NCI-H69 (cell line): ENCODE measurements at places on chromosomes 2 and 18.

DNA sequence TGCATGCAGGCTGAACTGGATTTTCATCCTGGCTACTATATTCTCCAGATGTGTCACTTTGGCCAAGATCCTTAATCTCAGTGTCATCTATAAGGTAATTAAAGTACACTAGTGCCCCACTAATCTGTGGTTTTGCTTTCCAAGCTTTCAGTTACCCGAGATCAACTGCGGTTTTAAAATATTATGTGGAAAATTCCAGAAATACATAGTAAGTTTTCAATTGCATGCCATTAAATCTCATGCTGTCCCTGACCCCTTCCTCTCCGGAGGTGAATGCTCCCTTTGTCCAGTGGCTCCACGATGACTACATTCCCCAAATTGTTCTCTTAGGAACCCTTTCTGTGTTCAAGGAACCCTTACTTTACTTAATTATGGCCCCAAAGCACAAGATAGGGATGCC, 5.3 kb upstream of the TYMS start:
- no peak for DNase-seq

- DNase-seq, result no peak
Measured at GRCh38 chr2:148042219-148042618, 21.3 kb downstream of the MBD5 start.

DNA sequence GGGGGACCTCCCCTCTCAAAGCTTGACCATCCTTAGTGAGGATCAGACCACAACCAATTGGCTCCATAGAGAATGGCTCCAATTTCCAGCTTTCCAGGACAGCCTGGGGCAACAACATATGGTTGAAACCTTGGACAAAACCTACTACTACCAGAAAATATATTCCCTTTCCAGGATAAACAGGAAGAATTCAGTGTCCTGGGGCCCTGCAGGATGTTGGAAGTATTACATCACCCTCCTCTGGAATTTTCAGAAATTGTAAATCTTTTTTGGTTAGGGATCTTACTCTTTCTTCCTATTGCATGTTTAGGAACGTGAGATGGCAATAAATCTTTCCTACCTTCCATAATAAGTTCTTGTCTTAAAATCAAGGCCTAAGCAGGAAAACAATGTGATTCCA, 158.9 kb upstream of the MEIS1 start:
- DNase-seq, result no peak

GRCh38 chr2:200253639-200254038, 52.9 kb upstream of the SPATS2L start:
- no peak for DNase-seq

- DNase-seq, result no peak
Measured at GRCh38 chr2:170166735-170167134, 11.2 kb upstream of the MYO3B start.

DNA sequence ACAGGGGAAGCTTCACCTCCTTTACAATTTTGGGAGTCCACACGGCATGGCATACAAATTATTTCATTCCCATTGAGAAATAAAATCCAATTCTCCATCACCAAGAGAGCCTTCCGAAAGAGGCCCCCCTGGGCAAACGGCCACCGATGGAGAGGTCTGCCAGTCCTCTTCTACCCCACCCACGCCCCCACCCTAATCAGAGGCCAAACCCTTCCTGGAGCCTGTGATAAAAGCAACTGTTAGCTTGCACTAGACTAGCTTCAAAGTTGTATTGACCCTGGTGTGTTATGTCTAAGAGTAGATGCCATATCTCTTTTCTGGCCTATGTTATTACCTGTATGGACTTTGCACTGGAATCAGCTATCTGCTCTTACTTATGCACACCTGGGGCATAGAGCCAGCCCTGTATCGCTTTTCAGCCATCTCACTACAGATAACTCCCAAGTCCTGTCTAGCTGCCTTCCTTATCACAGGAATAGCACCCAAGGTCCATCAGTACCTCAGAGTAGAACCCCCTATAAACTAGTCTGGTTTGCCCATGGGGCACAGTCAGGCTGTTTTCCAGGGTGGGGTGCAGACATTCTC, 58.3 kb downstream of the BCL11A start:
- no peak for DNase-seq

DNA sequence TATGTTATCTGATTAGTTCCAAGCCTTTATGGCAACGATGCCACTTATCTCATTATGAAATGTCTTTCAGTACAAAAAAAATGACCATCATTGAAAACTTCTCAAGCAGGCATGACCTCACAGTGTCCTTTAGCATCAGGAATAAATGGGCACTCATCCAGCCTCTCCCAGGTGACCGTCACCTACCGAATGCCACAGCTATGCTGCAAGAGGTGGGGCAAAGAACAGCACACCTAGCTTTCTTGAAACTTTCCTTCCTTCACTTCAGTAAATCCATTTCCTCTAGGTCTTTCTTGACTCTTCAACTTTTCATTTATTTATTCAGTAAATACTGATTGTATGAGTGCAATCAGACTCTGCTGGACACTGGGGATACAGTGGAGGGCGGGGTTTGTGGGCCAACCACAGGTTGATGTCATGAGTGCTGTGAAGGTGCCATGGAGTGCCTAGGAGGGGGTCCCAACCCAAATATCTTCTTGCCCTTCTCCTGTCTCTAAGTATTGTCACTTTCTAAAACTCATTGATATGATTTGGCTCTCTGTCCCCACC, 54.3 kb upstream of the HK2 start:
- no peak for DNase-seq

DNA sequence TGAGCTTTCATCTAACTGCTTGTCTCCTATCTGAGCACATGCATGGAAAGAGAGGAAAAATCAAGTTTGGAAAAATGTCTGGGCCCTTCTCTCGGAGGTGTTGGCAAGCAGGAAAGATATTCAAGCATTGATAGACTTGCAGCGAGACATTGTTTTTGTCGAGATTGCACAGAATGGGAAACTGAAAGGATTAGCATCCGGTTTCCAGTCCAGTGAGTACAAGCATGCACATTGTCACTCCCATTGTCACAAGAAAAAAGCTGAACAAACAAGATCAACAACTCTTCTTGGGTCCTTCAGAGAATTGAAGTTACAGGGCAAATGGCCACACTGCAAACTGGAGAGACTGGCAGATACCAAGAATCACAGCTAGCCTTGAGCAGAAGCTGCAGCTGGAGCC, 19.6 kb upstream of the MC5R start:
- no peak for DNase-seq

GRCh38 chr2:62032096-62032495, 126.6 kb downstream of the COMMD1 start:
- no peak for DNase-seq

GRCh38 chr2:128196026-128196425, 105.0 kb downstream of the UGGT1 start:
- peak; percentile 23 for DNase-seq

DNA sequence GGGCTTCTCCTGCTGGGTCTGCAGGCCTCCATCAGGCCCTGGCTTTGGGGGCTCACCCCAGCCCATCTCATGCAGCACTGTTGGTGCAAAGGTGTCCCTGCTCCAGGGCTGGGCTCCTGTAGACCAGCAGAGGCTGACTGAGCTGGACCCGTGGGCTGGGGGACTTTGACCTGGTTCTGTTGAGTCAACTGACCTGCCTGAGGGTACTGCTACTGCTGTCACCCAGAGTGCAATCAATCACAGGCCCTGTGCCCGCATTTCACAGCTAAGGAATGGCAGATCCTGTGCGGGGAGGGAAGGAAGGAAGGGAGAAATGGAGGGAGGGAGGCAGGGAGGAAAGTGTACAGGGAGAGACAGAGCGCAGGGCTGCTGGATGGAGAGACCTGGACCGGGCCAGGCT, 136.8 kb downstream of the TPO start:
- DNase-seq, result no peak

- no peak for DNase-seq
Measured at GRCh38 chr2:114089636-114090319, 199.9 kb downstream of the ACTR3 start.

DNA sequence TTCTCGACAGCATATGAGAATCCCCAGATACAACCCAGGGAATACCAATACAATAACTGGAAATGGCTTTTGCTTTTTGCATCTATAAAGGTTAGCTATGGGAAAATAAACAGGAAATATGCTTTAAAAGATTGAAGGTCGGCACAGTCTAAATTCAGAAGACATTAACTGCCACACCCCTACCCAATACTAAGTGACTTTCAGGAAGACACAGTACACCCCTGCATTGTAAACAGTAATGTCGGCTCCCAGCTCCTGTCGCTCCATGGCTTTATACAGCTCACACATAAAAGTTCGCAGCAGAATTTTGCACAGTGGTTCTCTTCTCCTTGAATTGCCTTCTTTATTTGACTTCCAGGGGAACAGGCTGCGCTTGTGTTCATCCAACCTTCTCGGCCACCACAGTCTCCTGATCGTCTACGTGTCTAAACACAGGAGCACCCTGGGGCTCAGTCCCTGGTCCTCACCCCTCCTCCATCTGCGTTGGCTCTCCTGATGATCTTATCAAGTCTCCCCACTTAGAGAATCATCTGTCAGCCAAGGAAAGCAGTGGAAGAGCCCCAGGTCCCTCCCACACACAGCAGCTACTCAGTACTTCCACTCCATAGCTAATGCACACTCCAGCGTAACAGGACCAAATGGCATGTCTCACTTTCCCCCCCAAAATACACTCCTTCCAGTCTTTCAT, 22.7 kb downstream of the CYB5A start:
- no peak for DNase-seq

DNA sequence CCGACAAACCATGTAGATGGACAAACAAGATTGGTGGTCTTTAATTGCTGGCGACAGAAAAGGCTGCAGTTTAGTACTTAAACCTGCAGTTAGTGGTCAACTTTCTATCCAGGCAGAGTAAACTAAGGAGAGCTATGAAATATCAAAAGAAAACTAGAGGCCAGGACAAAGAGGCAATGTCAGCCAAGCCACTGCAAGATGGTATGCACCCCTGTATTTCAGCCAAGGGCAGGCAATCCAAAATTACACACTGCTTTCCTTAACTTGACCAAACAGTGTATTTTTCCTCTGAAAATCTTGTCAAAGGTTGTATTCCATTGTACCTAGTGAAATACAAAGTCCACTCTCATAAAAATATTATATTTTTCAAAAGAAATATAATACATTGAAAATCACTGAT, 9.3 kb downstream of the NIFK start:
- no peak for DNase-seq

- DNase-seq, result no peak
Measured at GRCh38 chr2:222592176-222592575, 63.7 kb downstream of the FARSB start.

- DNase-seq, result peak; percentile 87
Measured at GRCh38 chr18:70553245-70553935, 264.5 kb downstream of the SOCS6 start.

GRCh38 chr18:70029163-70029562, 81.5 kb upstream of the CD226 start:
- no peak for DNase-seq

DNA sequence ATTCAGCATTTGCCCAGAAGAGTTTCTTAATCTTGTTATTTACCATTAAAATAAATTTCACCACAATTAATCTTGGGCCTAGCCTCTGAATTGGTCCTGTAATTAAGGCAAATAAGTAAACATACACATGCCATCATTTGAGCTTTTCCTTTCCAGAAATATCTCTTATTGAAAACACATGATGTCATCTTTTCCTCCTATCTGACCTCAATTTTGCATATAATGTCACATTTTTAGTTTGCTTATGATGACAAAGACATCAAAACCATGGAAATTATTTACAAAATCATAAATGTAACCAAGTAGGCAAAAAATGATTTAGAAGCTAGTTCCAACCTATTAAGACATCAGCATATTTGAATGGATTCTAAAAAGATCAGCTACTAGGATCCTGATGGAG, 915.5 kb downstream of the ERBB4 start:
- DNase-seq, result no peak

GRCh38 chr2:40435426-40436092, 16.3 kb downstream of the SLC8A1 start:
- no peak for DNase-seq

DNA sequence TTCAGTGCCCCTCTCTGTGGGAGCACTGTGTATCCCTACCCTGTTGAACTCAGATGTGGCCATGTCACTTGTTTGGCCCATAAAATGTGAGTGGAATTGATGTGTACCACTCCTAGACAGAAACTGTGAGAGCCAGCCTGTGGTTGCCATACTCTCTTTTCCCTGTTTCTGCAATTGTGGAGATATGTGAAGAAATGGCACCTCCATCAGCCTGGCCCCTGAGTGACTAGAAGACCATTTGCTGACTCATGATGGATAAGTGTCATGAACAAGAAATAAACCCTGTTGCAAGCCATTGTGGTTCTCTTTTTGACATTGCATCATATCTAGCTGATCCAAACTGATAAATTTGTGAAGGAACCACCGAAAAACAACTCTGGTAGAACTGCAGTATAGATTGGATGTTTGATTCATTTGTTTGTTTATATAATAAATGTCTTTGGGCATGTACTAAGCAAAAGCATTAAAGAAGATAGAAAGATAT, 214.5 kb upstream of the FBXO11 start:
- DNase-seq, result no peak

- no peak for DNase-seq
Measured at GRCh38 chr2:81589406-81589805, 1284.9 kb upstream of the LRRTM1 start.

DNA sequence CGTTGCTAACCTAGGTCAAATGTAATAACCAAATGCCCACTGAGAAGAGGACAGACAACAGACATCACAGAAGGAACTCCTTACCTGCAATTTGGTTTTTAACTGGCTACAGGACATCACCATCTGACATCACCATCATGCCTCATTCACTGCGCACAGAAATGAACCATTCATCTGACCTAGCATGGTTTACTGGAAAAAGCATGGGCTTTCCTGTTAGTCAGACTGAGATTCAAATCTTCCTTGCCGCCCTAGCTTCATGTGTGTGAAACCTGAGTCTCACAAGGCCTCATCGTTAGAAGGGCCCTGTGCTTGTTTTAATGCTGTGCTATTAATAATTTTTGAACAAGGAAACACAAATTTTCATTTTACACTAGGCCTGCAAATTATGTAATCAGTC, 1.1 kb upstream of the HIBCH start:
- no peak for DNase-seq

GRCh38 chr2:10873790-10874437, 37.8 kb upstream of the KCNF1 start:
- DNase-seq, result no peak

- DNase-seq, result no peak
Measured at GRCh38 chr2:184472481-184472880, 125.8 kb upstream of the ZNF804A start.

- DNase-seq, result no peak
Measured at GRCh38 chr2:176409671-176410070, 140.4 kb downstream of the MTX2 start.

- DNase-seq, result no peak
Measured at GRCh38 chr2:164655750-164656149, 34.5 kb upstream of the GRB14 start.

DNA sequence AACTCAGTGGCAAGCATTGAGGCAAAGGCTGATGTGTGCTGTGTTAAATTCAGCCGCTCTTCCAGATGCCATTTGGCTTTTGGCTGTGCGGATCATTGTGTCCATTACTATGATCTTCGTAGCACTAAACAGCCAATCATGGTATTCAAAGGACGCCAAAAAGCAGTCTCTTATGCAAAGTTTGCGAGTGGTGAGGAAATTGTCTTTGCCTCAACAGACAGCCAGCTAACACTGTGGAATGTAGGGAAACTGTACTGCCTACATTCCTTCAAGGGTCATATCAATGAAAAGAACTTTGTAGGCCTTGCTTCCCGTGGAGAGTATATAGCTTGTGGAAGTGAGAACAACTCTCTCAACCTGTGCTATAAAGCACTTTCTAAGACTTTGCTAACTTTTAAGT, 195.5 kb upstream of the RAB12 start:
- DNase-seq, result no peak
